Upper lobe of right lung (tissue), 1 donor: ENCODE measurements at places on chromosomes 1 and 21. TPM values are rescaled to one million over a fixed set of nuclear protein-coding genes. Genes with fewer than 3 reads are reported as not detected.

Gene NBPF8
- 10.1 TPM for total RNA-seq

Gene PDC
- total RNA-seq = not detected

Gene LIX1L
- 32.8 TPM for total RNA-seq

GRCh38 chr21:45308194-45309068 is 20.7 kb upstream of the POFUT2 start:
- peak; percentile 75 for DNase-seq

DNA sequence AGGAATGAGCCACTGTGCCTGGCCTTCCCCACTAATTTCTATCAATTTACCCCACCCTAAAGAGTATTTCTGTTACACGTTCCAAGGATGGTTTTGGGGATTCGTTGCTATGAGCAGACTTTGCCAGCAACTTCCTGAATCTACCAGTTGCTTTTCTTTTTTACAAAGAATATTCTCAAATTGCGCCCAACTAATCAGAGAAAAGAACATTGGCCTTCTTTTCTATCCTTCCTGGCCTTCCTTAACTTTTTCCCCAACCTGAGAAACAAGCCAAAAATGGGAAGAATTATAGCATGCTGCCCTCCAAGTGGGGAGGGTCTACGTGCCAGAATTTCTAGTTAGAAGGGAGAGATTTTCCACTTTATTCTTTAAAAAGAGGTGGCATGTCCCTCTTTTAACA is 44.9 kb upstream of the SLC45A1 start:
- no peak for DNase-seq
